Right forelimb (tissue), 1 donor: ENCODE measurements at places on chromosomes 7 and 10.
A peak's percentile ranks its signal among the peaks of the same experiment; 100 is the strongest.

- no peak for DNase-seq
Observed at GRCh38 chr10:13945390-13946208, 358.8 kb downstream of the PRPF18 start.

DNA sequence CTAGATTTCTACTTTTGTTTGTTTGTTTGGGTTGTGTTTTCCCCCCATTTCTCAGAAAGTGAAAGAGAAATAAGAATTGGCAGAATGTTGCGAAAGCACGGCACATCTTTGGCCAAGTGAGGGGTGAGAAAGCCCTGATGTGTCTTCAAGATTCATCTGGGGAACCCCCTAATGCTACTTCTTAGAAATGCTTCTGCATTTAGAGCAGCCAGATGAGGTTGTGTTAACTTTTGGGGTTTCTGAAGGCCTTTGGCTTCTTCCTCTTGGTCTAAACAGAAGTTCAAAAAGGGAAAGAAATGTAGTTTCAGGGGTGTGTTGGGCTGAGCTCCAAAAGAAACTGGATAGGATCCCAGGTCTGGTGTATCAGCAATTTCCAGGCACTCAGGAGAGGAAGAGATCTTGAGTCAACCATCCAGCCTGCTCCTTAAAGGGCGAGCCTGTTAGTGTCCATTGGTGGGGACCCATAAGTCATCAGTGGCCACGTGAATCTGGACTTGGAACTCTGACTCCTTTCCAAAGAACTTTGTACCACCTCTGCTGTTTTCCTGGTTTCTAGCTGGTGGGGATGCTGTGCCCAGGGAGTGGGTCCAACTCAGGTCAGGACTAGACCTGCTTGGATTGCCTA, 6.5 kb downstream of the DUSP5 start:
- peak; percentile 49 for DNase-seq

GRCh38 chr7:1136841-1137516, 23.0 kb downstream of the ZFAND2A start:
- DNase-seq: no peak

DNA sequence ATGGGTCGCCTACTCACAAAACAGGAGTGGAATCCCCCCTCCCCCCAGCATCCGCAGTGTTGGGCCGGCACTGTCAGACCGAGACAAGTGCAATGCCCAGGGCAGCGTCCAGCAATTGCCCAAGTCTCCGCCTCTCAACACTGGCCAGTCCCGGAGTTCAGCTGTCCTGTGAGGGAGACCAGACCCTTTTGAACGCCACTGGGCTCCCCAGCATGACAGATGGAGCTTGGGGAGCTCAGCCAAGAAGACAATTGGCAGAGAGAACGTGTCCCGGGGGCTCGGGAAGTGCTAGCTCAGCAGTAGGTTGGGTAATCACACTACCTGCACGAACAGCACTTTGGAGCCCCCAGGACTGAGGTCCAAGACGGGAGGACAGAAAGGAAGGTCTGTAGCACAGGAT, 4.7 kb downstream of the COPS6 start:
- no peak for DNase-seq

- no peak for DNase-seq
Observed at GRCh38 chr7:71254751-71255150, 122.8 kb downstream of the GALNT17 start.

DNA sequence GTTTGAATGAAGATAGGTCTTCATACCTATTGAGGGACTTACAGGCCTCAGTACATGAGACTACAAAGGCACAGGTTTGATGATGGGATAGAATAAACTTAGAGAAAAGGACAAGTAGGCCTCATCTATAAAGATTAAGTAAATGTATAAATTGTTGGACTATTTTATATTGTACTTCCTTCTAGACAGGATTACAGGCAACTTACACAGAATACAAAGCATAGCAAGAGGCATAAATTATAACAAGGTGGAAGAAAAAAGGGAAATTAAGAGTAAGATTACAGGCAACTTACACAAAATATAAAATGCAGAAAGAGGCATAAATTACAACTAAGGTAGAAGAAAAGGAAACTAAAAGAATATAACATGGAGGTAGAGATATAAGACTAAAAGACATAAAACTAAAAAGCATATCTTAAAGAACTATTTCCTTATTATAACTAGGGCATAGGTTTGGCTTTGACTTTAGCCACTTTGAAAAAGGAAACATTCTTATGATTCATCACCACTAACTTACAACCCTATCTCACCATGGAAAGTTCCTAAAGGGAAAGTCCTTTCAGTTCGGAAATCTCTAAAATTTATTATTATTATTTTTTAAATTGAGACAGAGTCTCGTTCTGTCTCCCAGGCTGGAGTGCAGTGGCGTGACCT, 153.1 kb downstream of the GALNT11 start:
- no peak for DNase-seq

- DNase-seq: no peak
Observed at GRCh38 chr10:22698941-22699440, 15.4 kb downstream of the PIP4K2A start.

GRCh38 chr7:12294701-12295100, 83.6 kb downstream of the TMEM106B start:
- no peak for DNase-seq

- peak; percentile 68 for DNase-seq
Observed at GRCh38 chr7:1454542-1454941, 4.7 kb downstream of the MICALL2 start.

DNA sequence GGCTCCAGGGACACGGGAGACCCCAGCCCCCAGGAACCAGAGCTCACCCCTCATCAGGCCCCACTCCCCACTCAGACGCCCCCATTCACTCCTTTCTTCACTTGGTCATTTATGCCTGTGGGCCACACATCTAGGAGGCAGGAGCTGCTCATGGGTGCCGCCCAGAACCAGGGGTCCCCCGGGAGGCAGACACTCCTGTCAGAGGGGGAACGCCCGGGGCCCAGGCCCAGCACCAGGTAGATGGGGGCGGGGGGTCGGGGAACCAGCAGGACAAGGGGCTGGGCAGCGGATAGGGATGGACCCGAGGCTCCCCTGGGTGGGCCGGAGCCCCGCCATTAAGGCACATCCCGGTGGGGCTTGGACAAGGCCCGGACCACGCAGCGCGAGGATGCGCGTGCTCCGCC, 11.8 kb downstream of the CALY start:
- DNase-seq: no peak

GRCh38 chr7:75914169-75914654, 743 bp upstream of the POR start:
- no peak for DNase-seq

DNA sequence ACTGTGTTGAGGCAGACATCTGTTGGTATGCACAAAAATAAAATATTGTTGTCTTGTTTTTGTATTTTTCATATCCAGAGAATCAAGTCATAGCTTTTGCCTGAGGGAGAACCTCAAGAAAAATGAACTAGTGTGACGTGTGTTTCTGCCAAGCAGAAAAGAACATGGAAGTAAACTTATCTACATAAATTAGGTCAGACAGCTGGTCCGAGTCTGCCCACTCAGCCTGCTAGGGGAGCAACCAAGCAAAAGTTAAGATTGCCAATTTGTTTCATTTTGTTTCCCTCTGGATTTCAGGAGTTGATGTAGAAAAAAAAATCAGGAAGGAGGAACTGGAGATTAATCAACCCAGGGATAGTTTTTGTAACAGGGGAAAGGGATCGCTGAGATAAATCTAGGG, 572.4 kb upstream of the LRRTM3 start:
- DNase-seq: no peak

DNA sequence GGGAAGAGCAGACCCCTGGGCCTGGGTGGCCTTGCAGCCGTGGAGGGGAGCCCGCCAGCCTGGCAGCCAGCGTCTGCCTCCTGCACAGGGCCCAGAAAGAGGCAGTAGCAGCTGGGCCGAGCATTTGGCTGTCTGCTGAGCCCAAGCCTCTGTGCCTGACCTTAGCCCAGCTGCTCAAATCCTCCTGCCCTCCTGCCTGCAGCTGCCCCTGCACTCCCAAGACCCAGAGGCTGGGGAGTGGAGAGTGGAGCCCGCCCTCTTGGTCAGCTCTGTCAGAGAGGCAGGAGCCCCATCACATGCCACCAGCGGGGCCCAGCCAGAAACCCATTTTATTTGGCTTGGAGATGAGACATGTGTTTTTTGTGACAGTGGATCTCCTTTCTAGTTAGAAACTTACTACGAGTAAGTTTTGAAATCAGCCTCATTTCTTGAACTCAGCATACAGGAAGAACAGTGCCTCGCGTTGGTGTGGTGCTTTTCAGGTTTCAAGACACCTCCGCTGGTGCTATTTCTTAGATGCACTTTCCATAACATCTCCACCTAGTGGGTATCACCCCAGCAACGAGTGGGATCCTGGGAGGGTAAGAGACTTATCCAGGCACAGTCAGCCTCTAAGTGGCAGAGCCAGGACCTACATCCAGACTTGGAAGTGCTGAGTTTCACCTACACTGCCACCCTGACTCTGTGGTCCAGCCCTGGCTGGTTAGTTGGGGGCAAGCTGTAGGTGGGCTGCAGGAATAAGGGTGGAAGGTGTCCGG, 477.1 kb downstream of the RPS24 start:
- DNase-seq: peak; percentile 66

DNA sequence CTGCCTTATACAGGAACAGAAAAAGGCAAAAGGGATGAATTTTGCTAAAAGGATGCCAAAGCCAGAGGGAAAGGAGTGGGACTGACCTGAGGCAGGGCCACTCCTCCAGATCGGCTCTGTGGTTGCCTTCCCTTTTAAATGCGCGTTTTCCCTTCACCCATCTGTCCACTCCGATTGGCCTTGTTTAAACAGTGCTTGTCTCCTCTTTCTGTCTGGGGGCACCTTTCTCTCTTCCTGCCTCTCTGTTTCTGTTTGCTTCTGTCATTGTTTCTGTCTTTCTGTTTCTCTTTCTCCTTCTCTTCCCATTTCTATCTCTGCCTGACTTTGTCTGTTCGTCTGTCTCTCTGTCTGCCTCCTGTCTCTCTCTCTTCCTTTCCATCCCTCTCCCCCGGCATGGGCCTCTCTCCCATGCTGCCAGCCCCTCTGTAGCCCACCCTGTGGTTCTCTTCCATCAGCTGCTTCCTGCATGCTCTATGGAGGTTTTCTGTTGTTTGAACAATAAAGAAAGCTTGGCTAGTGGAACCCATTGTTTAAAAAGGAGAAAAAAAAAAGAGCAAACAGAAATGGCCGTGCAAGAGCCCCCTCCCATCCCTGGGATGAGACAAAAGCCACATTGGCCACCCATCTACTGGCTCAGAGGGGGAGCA, 29.5 kb upstream of the HSPB1 start:
- no peak for DNase-seq

GRCh38 chr10:60536529-60537114, 146.9 kb upstream of the ANK3 start:
- no peak for DNase-seq

DNA sequence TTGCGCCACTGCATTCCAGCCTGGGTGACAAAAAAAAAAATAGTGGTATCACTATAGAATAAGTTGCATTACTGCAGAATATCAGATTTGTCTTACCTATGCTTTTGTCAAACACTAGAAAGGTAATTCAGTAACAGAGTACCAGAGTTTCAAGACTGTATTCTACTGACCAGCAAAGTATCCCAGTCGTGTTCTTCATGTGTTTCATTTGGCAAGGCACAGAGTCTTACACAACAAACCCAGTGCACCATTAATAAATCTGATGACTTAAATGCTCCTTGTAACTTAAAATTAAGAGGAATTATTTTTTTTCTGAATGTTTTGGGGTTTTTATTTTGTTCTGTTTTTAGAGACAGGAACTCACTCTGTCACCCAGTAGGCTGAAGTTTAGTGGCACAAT, 34.4 kb upstream of the PBLD start:
- DNase-seq: no peak

DNA sequence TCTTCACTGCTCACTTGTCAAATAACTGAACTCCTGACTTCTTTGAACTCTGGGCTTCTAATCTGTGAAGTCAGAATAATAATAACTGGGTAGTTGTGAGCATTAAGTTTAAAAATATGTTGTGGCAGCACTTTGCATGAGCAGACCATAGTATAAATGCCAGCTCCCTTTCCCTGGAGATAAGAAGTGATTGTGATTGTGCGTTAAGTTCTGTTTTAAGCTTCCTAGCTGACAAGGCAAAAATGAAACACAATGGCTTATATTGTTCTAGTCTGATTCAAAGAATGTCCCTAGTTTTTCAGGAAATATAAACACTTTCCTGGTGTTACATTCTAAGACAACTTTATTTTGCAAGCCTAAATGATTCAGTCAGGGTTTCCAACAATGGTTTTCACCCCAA, 61.8 kb downstream of the PTPRE start:
- DNase-seq: no peak

GRCh38 chr10:42877496-42878030, 95.0 kb downstream of the BMS1 start:
- DNase-seq: no peak

DNA sequence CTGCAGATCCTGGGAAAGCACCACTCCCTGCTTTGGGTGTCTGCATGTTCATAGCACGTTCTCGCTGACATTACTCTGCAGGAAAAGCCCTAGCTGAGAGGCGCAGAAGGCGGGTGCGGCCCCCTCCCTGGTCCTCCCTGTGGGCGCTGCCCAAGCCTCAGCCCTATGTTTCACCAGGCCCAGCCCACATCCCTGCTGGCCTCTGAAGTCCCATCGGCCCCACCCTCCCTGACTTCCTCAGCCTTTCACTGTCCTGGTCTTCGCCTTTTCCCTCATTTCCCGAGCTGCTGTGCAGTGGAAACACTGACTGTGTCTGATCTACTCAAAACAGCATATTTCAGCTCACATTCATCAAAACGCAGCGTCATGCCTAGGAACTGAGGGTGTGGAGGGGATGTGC, 36.3 kb upstream of the DIP2C start:
- no peak for DNase-seq

DNA sequence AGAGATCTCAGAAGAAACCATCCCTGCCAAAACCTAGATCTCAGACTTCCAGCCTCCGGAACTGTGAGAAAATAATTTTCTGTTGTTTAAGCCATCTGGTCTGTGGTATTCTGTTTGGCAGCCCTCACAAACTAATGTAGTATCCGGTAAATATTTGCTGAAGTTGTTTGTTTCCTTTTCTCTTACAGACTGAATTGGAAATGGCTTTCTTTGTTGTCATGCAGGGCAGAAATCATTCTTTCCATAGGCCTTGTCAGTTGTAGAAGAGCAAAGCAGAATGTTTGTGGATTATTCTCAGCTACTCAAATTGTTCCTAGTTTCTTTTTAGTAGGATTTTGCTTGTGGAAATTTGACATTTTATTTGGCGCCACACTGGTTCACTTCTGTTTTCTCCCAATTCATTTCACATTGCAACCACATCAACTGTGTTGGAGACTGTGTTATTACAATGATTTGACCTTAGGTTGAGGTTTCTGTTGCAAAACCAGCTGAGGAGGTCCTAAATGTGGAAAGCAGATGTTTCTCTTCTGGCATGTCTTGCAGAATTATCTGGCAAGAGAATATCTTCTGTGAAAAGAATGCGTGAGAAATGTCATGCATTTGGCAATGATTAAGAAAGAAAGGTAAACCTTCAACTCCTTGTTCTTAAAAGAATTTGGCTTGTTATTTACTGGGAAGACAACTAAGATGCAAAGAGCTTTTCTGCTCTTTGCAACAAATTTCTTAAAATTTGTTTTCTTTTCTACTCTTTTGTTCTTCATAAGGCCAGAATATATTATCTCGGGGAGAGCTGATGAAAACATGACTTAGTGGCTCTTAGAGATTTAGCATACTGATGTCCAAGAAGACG, 25.8 kb downstream of the ACTA2 start:
- DNase-seq: no peak
